ENCODE measurements at places on chromosomes 2 and 18.
A peak's percentile ranks its signal among the peaks of the same experiment; 100 is the strongest.

- DNase-seq, result no peak
Observed at GRCh38 chr2:127054996-127055785, 51.8 kb downstream of the BIN1 start.

- DNase-seq, result no peak
Observed at GRCh38 chr2:20536619-20537422, 89.9 kb downstream of the RHOB start.

DNA sequence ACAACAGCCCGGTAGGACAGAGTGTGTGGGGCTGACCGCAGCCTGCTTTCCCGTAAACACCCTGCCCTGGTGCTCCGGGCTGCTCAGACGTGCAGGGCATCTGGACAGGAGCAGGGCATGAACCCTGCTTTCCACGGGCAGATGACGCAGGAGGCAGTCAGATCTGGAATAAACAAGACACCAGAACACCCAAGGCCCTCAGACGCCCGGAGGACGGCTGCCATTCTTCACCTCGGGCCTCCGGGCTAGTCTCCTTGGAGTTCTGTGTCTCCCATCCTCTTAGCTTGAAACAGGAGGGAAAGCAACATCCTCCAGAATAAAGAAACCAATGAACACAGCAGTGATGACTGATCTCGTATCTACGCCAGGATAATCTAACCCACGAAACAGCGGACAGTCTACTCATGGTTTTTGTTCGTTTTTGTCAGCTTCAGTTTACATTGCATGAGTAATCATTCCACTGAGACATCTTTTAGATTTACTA lies 7.3 kb downstream of the PXDN start:
- DNase-seq, result no peak

- DNase-seq, result no peak
Observed at GRCh38 chr2:72955228-72956049, 38.1 kb downstream of the EMX1 start.

DNA sequence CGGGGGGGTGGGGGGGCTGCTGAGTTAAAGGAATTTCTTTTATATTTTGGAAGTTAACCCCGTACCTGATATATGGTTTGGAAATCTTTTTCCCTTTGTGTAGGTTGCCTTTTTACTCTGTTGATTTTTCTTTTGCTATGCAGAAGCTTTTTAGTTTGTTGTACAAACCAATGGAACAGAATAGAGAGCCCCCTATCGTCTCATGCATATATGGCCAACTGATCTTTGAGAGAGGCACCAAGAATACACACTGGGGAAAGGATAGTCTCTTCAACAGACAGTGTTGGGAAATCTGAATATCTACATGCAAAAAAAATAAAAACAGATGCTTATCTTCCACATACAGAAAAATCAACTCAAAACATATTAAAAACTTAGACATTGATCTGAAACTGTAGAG lies 647.8 kb upstream of the KLHL29 start:
- no peak for DNase-seq

- DNase-seq, result no peak
Observed at GRCh38 chr18:36706134-36706881, 122.5 kb downstream of the TPGS2 start.

GRCh38 chr2:240223631-240224030 lies 83.2 kb upstream of the OTOS start:
- DNase-seq, result no peak

DNA sequence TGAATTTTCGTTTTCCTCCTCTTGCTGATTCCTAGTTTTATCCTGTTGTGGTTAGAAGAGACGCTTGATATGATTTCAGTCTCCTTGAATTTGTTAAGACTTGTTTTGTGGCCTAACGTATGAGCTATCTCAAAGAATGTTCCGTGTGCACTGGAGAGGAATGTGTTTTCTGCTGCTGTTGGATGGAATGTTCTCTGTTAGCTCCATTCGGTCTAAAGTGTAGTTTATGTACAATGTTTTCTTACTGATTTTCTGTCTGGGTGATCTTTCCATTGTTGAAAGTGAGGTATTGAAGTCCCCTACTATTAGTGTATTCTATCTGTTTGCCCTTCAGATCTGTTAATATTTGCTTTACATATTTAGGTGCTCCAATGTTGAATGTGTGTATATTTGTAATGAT lies 25.9 kb downstream of the COLEC11 start:
- no peak for DNase-seq

- DNase-seq, result no peak
Observed at GRCh38 chr2:223632826-223633225, 30.7 kb upstream of the SCG2 start.

DNA sequence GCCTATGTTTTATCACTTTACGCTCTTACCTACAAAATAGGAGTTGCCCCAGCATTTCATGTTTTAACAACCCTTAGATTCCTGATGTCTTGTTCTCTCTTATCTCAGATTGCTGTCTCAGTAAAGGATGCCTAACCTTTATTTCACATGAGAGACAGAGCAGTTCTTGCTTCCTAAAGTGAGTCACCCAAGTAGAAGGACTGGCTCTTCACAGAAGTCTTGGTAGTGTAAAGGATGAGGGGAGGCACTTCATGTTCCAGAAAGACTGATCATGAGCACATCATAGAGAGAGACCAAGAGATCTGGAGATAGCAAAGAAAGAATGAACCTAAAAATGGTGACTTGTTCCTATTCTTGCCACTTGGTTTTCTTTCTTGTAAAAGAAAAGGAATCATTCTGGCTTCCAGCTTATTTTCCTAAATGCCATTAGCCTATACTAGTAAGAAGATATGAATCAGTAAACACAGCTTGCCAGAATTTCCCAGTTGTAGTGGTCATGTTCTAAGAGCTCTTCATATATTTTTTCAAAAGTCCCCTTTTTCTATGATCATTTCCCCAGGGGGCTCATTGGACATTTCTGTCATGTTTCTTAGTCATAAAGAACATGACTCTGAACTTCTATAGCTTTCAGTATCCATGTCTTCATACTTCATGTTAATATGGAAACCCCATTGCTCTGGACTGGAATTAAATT lies 54.9 kb downstream of the MAPRE2 start:
- DNase-seq, result no peak

GRCh38 chr2:5519286-5519685 lies 172.9 kb upstream of the SOX11 start:
- no peak for DNase-seq

GRCh38 chr18:71321319-71321718 lies 1032.5 kb downstream of the SOCS6 start:
- DNase-seq, result no peak

DNA sequence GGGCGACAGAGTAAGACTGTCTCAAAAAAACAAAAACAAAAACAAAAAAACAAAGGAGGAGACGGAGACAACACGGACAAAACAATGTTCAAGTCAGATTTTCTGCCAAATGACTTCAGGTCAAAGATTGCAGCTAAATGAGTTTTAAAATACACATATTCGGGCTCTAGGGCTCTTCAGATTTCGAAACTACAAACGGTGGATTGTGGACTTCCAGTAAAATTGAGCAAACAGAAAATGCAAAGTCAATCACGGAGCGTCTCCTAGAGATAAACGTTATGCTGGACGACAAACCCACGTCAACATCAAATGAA lies 558 bp downstream of the MRPS5 start:
- DNase-seq, result no peak

- DNase-seq, result no peak
Observed at GRCh38 chr18:12597760-12598159, 60.1 kb downstream of the SPIRE1 start.

DNA sequence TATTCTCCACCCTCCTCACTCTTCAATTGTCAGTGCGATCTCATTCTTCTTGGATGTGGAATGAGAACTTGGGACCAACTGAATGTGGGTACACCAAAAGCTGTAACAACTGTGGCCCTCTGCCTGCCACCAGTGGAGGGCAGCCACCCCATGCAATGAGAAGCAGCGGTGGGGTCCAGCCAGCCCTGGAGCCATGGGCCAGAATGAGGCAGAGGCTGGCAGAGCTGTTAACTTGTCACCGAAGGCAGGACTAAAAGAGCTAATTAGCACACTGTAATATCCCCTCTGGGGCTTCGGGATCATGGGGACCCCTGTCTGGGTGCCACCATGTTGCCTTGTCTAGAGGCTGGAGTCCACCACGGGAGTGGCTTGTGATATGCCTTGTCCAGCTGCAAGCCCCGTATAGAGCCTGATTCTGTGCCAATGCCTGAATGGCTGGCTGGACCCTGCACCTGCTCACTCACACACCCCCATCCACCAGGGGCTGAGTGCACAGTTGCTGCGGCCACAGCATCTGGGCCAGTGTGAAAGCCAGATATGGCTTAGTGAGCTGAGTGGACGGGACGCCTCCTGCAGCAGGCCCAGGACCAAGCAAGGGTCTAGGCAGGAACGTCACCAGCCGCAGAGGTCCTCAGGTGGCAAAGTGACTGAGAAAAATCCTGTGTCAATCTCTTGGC lies 680.5 kb downstream of the DSC3 start:
- peak; percentile 14 for DNase-seq

- DNase-seq, result no peak
Observed at GRCh38 chr2:202841090-202841867, 30.3 kb downstream of the ICA1L start.

- no peak for DNase-seq
Observed at GRCh38 chr2:118922254-118922653, 19.7 kb upstream of the MARCO start.

GRCh38 chr18:48151421-48152065 lies 221.1 kb upstream of the SMAD2 start:
- DNase-seq, result no peak

DNA sequence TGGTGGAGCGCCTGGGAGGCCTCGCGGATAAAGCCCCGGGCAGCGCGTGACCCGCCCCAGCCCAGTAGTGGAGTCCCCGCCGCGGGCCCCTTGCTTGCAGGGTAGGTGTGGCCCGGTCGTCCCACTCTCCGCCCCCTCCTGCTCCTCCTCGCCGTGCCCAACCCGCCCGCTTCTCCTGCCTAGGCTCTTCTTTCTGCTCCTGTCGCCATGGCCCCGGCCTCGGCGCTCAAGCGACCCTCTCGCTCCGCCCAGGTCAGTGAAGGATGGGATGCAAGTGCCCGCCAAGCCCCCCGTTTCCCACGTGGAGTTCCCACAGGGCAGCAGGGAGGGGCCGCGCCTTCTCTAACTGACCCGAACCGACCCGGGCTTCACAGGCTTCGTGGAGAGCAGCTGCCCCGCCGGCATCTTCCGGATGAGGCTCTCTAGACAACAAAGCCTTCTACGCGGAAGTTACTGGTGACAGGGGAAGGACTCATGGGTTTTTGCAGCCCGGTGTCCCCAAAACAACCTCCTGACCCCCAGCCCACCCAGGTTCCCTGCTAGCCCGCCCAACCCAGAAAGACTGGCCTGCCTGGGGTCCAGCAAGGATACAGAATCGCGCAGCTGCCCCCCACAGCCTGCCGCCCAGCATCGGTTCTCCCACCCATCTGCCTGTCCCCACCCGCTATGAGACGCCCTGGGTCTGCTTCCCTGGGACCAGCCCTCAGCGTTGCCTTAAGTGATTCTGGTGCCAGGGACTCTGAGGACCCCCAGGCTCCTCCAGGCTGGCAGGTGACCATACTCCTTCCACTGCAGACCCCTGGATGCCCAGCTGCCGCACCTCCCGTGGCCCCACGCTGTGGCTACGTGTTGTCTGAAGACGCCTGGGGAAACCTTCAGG lies 32.8 kb downstream of the TTC32 start:
- DNase-seq, result peak; percentile 64

DNA sequence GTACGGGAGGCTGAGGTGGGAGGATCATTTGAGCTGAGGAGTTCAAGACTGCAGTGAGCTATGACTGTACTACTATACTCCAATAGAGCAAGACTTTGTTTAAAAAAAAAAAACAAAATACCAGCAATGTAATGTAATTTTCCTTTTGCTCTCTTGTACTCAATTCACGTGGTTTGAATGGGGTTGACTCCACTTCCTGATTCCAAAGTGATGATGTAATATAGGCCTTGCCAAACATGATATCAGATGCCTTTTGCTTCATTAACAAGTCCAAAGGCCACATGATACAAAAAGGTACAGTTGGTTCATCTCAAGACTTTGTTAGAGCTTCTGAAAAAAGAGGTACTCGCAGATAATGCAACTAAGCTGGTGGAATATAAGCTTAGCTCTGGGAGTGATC lies 321.8 kb downstream of the ZEB2 start:
- no peak for DNase-seq

DNA sequence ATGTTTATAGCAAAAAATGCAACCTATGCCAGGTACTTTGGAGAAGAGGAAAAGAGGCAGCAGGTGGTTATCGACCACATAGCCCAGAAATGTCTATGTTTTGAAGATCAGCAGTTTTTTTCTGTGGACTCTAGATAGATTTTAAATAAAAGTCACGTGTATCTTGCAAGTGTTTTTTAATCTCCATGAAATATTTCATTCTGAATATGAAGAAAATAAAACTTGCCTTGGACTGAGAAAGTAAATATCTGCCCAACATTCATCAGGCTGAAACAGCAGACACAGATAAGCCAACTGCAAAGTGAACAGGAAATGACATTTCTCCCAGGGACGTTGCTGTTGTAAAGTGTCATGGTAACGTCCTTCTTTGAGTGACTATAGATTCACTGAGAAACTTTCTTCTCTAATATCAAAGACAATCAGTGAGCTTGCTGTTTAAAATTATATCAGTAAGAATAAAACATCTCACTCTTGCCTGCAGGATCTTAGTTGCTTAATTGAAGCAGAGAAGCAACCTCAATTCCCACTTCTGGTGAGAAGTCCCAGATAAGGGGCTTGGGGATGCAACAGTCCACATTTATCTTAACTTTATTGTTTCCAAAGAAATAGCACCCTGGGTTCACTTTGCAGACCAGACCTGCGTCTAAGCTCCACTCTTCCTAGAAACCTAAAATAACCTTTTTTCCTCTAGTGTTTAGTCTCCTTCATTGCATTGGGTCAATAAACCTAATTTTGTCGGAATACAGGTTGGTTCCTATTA lies 6.3 kb downstream of the MYOM1 start:
- no peak for DNase-seq

DNA sequence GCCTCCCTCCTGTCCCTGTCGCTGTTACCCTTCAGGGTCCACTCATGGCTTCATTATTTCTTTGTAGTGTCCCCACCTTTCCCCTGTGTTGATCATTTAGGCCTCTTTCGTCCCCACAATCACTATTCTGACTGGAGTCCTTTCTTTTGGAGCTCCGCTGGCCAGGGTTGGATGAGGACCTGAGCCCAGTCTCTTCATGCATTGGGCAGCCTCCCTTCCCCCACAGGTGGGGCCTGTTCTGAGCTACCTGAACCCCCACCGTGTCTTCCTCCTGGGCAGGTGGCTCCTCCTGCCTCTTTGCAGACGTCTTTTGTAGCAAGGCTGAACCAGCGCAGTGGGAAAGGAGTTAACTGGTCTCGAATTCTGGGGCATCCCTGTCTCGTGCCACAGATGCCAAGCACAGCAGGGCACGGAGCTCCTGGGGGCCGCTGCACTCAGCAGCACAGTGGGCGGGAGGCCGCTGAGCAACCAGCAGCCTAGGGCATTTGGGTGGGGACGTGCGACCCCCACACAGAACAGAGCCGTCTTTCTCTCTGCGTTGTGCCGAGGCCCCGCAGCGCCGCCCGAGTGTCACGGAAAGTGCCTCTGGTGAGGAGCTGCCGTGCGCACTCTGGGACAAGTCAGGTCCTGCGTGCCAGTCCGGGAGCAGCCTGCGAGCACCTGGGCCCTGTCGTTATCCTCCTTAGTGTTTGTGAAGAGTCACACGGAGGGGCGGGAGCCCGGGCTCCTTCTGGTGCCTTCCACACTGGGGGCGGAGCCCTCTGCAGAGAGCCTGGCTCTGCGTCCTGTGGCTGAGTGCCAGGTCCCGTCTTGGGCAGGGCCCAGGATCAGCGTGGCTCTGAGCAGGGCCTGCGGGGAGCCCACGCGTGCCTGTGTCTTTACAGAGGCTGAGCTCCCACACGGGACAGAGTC lies 130.1 kb downstream of the NFATC1 start:
- DNase-seq, result no peak

- DNase-seq, result no peak
Observed at GRCh38 chr2:193895226-193895625, 1700.5 kb upstream of the TMEFF2 start.
